ENCODE measurements at places on chromosomes 11 and 22.

- DNase-seq, result no peak
Observed at GRCh38 chr22:23553924-23554870, 25.9 kb downstream of the IGLL1 start.

GRCh38 chr11:112977755-112978154 lies 16.5 kb downstream of the NCAM1 start:
- no peak for DNase-seq

DNA sequence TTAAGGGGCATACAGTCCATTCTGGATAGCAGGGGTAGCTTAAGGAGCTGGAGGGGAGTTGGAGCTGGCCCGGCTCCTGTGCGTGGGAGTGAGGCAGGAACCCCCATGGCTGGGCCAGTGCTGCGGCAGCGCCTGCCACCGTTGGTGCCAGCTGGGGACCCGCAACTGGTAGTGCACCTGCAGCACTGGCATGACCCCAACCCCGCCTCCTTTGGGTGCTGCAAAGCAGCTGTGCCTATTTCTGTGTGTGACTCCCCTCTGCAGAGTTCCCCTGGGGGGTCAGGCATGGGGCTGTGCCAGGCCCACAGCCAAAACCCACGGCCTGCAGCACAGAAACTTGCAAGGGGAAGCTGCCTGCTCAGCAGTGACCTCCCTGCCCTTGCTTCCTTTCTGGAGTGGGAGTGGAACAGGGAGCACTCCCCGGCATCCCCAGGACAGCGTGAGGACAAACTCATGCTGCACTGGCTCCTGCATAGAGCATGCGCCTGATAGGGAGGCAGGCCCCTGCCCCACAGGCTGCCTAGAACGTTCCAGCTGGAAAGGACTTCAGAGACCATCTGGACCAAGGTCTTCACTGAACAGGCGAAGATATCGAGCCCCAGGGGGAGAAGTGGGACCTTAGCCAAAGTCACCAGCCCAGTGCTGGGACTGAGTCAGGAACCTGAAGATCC lies 26.2 kb upstream of the RAB1B start:
- DNase-seq, result no peak

GRCh38 chr11:7637447-7638157 lies 35.7 kb downstream of the CYB5R2 start:
- DNase-seq, result no peak

DNA sequence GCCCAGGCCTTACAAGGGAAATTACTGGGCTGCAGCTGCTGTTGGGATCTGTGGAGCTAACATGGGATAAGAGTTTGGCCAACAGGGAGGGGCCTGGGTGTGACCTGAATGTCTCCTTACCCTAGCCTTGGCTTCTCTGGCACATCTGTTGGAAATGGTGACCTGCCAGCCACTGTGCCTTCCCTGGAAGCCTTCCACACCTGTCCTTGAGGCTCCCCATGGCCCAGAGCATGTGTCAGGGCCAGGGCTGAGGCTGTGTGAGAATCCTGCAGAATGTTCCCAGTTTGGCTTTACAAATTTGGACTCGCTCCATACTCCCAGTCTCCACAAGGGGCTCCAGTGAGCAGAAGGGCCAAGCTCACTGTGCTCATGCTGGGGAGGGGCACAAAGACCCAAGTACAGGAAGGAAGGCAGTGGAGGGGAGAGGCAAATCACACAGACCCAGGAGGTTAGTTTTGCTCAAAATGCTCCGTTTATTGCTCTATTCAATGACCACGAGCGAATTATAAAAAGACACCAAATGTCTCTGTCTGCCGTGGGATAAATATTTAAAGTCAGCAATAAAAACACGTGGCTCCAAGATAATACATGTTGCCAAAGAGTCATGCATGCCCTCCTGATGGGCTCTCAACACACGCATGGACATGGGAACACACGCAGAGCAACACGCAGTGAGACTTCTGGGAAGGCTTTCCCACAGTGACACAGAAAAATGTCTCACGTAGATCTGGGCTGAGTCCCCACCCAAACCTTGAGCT lies 1.7 kb upstream of the IGSF22 start:
- no peak for DNase-seq

- DNase-seq, result peak; percentile 39
Observed at GRCh38 chr11:118820412-118821357, 29.7 kb upstream of the DDX6 start.

- peak; percentile 71 for DNase-seq
Observed at GRCh38 chr22:50341977-50342650, 1.0 kb upstream of the PPP6R2 start.

- no peak for DNase-seq
Observed at GRCh38 chr11:92967867-92968266, 1.6 kb upstream of the MTNR1B start.

DNA sequence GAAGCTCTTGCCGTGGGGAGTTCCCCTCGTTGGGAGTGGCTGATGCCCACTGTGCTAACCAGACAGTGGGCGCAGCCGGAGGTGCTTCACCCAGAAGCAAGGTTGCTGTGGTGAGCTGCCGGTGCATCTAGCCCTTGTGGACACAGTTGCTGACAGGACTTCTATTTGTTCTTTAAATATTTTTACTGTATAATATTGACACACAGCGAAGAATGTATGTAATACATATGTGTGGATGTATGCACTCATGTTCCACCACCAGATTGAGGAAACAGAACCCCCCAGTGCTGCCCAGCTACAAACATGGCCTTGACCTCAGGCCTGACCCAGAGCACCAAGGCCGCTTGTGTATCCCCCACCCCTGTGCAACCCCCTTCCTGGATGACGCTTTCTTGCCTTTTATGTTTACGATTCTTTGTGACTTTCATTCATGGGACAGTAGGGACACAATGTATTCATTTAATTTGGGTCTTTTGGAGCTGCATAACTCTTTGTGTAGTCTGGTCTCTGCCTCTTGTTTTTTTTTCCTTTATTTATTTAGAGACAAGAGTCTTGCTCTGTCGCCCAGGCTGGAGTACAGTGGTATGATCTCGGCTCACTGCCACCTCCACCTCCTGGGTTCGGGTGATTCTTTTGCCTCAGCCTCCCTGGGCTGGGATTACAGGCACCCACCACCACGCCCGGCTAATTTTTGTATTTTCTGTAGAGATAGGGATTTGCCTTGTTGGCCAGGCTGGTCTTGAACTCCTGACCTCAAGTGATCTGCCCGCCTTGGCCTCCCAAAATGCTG lies 132.6 kb downstream of the TBC1D22A start:
- no peak for DNase-seq

- no peak for DNase-seq
Observed at GRCh38 chr11:9681583-9682372, 17.9 kb downstream of the SWAP70 start.

- DNase-seq, result no peak
Observed at GRCh38 chr11:80733361-80733760, 1292.5 kb upstream of the TENM4 start.

DNA sequence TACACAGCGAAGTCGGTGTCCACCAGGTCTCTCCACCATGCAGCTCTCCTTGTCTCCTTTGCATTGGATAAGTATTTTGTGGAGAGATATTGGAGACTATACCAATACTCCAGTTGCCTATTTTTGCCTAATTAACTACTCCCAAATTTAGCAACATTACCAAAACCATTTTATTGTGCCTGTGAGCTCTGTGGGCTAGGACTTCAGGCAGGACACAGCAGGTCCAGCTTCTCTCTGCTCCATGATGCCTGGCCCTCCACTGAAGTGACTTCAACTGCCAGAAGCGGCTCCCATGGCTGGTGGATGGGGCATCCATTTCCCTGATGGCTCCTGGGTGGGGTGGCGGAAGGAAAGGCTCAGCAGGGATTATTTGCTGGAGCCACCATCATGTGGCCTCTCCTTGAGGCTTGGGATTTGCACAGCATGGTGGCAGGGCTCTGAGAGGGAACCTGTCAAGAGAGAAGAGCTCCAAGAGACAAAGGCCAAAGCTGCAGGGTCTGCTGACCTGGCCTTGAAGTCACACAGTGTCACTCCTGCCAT lies 36.9 kb upstream of the MAPK1 start:
- DNase-seq, result no peak

GRCh38 chr22:40479887-40480538 lies 109.6 kb downstream of the SGSM3 start:
- DNase-seq, result no peak

GRCh38 chr22:50443801-50444625 lies 30.8 kb downstream of the SBF1 start:
- no peak for DNase-seq

DNA sequence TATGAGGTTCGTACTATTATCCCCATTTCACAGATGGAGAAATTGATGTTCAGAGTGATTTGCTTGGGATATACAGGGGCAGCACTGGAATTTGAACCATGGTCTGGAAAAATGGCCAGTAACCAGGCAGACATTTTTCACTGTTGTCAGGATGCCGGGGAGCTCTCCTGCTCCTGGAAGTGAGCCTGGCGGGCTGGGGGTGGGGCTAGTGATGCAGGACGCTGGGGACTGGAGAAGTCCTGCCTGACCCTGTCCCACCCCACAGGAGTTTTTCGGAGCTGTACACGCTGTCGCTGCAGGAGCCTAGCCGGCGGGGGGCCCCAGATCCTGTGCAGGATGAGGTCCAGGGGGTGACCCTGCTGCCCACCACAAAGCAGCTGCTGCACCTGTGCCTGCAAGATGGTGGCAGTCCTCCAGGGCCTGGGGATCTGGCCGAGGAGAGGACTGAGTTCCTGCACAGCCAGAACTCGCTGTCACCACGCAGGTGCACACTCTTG lies 11.1 kb downstream of the SIPA1 start:
- no peak for DNase-seq

- DNase-seq, result peak; percentile 98
Observed at GRCh38 chr22:37563153-37564081, 3.1 kb downstream of the CDC42EP1 start.

GRCh38 chr11:76598426-76598839 lies 72.1 kb downstream of the LRRC32 start:
- no peak for DNase-seq

GRCh38 chr22:30747493-30747892 lies 52.8 kb downstream of the OSBP2 start:
- DNase-seq, result no peak

DNA sequence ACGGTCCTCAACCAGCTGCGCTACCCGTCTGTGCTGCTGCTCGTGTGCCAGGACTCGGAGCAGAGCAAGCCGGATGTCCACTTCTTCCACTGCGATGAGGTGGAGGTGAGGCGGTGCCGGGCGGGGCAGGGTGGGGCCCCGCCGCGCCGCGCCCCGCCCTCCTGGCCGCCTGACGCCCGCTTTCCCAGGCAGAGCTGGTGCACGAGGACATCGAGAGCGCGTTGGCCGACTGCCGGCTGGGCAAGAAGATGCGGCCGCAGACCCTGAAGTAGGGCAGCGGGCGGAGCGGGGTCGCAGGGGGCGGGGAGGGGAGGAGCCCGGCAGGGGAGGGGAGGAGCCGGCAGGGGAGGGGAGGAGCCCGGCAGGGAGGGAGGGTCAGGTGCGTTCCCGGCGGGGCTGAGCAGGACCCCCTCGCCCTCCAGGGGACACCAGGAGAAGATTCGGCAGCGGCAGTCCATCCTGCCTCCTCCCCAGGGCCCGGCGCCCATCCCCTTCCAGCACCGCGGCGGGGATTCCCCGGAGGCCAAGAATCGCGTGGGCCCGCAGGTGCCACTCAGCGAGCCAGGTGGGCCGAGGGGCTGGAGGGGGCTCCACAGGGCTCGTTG lies 14.7 kb downstream of the EPS8L2 start:
- no peak for DNase-seq

DNA sequence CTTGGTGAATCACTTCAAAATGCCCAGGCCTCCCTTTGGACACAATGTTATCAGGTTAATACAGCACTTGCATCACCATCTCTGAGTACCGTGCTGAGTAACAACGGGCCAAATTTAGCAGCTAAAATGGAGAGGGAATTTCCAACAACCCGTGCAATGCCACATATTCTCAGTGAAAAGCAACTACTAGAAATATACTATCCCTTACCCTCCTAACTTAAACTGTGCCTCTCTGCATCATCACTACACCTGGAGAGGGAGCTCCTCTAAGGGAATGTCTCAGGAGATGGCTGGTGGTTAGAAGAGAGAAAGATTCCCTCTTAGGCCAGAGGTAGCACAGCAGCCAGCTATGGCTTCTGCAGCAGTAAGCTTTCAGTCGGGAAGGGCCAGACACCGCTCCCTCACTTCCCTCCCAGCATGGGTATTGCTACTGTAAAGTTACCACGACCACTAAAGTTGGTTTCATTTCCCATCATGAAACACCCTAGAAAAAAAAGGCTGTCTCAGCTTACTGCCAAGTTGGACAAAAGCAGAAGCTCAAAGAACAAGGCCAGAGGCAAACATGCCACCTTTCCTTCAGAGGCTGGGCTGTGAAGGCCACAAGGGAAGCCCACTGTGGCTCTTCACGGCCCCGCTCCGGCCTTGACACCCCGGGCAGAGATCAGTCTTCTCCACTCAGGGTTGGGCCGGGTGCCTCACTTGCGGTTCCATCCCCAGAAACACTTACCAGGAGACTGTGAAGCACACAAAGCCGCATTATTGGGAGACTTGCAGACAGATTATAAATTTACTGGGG lies 3.9 kb downstream of the MAML2 start:
- DNase-seq, result peak; percentile 51

DNA sequence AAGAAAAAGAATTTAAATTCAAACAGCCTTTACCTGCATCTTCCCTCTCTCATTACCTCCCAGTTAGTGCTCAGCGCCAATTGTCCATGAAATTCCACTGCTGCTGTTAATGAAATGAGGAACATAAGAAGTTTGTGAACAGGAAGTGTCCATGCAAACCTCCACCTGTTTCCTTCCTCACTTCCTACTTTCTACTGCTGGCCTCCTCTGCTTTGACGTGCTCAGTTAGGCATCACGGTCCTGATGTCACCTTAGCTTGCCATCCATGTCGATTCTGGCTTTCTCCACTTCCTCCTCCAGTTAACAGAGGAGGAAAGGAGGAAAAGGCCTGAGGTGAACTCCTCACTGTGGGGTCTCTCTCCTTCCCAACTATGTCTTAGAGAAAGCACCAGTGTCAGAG lies 26.9 kb upstream of the HTR3A start:
- DNase-seq, result no peak

DNA sequence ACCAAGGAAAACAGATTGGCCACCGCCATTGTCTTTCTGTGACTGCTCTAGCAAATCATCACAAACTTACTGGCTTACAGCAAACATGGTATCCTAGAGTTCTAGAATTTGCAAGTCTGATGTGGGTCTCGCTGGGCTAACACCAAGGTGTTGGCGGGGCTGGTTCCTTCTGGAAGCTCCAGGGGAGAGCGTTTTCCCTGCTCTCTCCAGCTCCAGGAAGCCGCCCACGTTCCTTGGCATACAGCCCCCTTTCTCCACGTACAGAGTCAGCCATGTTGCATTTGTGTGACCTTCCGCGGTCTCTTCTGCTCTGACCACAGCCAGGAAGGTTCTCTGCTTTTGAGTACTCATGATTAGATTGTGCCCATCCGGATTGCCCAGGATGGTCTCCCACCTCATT lies 27.5 kb downstream of the TBC1D22A start:
- DNase-seq, result no peak
